Activated T-cell treated with anti-CD3 and anti-CD28 coated beads for 4 hours (primary cell): ENCODE measurements at places on chromosomes 6 and 20.

DNA sequence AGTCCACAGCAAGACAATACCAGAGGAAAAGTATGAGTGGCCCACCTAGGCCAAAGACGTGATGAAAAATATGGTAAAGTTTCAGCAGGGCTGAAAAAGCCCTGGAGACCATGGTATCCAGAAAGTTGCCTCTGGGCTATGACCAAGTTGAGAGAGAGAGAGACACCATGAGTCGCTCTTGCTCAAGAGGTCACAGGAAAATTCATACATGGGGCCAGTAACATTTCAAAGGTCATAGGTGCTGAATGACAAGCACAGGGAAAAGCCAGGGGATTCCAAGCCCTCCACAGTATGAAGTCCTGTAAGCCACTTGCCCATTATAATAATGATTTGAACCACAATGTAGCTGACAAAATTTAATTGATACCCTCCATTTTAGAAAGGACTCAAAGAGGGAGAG lies 657.7 kb upstream of the CITED2 start:
- no peak for DNase-seq

DNA sequence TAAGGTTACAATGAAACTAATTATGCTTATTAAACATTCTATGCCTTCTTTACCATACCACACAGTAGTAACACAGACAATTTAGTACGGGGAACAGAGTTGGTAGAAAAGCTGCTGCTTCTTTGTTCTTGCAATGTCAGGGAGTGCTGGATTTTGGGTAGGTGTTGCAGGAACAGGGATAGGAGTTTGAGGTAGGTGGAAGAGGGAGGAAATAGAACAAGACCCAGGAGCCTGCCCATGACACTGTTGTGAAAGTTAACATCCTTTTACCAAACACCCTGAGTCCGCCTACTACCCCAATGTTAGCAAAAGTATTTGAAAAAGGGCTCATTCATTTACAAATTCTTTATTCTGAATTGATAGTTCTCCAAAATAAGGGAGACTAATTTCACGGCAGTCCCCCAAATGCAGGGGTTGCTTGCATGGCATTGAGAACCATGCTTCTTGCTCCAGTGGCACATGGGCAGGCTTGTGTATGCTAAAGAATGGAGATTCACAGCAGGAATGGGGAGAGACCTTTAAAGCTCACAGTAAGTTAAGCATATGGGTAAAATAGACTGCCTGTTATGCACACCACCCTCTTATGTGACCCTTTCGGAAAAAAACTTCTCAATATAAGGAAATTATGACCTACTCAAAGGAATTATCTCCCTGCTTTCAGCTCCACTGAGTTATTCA lies 181.7 kb downstream of the GRM1 start:
- no peak for DNase-seq

DNA sequence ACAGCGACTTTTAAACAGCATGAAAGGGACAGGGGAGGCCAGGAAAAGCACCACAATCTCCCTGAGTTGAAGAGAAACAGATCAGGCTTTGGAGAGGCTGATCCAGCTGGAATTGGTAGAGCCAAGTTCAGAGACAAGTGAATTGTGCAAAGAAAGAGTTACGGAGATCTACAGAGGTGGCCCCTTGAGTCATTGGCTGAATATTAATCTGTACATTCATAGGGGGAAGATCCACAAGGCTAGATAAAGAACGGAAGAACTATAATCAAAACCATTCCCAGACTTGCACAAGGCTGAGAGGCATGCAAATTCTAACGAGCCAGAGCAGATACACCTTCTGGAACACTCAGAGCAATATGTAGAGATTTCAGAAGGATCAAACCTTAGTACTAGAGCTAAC lies 14.2 kb upstream of the FOXQ1 start:
- no peak for DNase-seq

DNA sequence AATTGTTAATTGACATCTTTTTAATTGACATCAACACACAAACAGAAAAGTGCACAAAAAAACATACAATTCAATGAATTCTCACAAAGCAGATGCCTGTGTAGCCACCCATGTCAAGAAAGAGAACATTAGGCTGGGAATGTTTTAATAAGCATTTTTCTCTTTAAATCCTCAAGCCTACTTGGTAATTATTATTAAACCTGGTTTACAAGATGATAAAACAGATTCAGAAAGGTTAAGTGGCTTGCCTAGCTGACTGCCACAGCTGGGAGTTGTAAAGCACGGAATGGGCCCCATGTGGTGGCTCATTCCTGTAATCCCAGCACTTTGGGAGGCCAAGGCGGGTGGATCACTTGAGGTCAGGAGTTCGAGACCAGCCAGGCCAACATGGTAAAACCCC lies 90.0 kb upstream of the AKAP12 start:
- DNase-seq = no peak

DNA sequence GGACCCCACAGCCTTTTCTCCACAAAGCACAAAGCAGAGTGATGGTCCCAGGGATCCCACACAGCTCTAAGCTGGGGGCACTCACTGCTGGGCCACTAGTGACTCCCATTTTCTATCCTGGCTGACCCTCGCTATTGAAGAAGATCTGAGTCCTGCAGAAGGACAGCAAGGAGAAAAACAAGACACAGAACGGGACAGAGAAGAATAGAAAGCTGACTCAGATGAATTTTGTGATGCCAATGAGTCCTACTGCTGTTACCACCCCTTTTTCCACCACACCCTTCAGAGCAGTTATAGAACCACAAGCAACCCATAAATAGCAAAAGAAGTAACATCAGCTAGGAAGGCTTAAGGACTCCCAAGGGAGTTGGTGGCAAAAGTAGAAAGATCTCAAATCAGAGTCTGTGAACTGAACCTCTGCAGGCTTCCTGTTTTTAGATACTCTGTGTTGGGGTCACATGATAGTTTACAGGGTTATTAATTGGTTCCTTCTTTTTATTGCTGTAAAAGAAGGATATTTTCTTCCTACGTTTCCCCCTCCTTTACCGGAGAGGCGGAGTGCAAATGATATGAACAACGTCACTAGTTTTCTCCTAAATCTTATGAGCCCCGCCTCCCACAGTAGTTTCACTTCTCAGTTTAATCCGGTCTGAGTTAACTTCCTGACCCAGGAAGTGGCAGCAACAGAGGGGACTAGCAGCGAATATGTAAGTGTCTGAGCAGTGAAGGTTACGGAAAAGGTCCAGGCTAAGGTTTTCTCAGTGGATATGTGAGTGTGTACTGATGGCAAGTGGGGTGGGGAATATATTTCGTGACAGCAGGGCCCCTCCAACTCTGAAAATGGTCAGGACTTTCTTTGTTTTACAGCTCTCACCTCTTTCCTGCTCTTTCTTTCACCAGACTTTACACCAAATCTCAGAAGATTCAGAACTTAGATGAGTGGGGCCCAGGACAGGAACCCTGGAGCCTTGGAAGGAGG lies at the start of gene TRIM38:
Gene TRIM38, plus strand, starts transcription at position 654 of the 979 bp plus-strand sequence. CDS start 3,721 bp downstream, outside the sequence.
- peak; percentile 65 for DNase-seq

DNA sequence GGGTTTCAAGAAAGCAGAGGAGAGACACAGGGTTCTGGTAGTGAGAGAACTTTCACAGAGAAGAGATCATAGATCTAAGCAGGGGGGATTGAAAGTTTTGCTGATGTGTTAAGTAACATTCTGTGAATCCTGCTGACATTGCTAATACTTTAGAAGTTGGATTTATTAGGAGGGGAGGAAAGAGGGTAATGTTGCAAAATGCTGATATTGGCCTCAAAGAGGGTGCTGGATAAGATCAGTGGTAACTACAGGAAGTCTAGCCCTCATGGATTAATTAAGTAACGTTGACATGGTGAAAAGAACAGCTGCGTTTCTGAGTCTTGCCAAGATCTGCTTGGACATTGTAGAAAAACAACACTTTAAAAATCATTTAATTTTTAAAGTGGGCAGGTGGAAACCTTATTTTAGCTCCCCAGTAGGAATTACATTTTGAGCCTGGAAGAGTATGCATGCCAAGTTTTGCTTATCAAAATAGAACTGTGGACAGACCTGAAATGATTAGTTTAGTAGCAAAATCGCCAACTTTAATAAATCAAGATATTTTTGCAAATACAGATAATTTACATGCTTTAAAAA lies 606.0 kb upstream of the HTR1E start:
- DNase-seq = no peak

DNA sequence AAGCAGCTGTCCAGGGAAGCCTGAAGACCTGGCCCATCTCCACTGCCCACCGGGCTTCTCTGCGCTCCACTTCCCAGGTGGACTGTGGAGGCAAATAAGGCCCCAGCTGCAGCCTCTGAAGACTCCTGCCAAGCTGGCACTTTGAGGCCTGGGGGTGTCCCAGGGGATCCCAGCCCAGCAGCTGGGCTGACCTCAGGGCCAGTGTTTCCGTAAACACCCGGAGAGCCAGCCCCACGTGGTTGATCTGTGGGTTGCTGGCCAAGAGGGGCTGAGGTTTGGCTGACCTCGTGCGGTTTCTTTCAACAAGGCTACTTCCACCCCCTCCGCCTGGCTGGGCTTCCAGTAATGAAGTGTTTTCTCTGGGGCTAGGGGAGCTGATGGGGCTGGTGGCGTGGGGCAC lies 12.4 kb upstream of the CCN5 start:
- DNase-seq = no peak

DNA sequence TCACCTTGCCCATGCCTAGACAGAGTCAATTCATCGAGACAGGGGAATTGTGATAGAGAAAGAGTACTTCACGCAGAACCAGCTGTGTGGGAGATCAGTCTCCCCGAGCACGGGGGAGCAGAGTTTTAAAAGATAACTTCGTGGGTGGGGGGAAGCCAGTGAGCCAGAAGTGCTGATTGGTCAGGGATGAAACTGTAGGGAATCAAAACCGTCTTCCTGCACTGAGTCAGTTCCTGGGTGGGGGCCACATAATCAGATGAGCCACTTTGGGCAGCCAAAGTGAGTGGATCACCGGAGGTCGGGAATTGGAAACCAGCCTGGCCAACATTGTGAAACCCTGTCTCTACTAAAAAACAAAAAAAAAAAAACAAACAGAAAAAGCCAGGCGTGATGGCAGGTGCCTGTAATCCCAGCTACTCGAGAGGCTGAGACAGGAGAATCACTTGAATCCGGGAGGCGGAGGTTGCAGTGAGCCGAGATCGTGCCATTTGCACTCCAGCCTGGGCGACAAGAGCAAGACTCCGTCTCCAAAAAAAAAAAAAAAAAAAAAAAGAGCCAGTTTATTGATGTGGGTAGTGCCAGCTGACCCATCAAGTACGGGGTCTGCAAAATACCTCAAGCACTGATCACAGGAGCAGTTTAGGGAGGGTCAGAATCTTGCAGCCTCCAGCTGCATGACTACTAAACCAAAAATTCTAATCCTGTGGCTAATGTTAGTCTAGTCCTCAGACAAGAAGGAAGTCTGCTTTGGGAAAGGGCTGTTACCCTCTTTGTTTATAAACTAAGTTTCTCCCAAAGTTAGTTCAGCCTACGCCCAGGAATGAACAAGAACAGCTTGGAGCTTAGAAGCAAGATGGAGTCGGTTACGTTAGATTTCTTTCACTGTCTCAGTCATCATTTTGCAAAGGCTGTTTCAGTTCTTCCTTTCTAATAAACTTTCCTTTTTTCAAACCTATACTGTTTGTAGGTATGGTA lies 3.9 kb upstream of the TRIM39 start:
- peak; percentile 24 for DNase-seq

- DNase-seq = no peak
These were observed 58.6 kb downstream of the AK9 start for GRCh38 chr6:109632405-109632804.

DNA sequence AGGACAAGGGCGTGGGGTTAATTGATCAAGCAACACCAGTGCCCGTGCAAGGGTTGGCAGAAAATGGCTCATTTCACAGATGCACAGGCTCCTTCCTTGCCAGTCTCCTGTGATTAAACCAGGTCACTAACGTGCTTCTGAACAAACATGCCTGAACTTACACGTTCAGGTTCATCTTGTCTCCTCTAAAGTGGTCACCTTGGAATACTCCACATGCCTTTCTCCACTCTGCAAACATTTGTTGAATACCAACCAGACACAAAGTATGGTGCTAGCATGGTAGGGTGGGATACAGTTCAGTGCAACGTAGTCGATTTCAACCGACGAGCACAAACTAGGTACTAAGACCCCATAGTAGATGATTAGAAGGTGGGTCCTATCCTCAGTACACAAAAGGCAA lies 72.6 kb upstream of the PTPRT start:
- DNase-seq = no peak

DNA sequence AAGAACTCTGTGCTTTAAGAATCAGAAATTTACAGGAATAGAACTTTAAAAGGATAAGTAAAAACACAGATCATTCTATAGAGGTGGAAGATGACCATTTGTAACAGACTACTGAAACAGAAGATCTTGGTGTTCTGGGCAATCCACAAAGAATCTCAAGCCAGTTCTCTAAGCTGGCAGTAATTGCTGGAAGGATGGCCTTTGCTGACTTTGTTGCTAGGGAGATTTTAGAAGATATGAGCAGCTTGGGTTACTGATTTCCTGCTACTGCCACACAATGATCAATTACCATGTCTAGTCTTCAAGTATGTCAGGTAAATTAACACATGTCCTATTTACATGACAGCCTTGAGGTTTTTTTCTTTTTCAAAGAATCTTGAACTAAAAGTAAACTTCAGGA lies 31.1 kb downstream of the SNAP91 start:
- DNase-seq = no peak

DNA sequence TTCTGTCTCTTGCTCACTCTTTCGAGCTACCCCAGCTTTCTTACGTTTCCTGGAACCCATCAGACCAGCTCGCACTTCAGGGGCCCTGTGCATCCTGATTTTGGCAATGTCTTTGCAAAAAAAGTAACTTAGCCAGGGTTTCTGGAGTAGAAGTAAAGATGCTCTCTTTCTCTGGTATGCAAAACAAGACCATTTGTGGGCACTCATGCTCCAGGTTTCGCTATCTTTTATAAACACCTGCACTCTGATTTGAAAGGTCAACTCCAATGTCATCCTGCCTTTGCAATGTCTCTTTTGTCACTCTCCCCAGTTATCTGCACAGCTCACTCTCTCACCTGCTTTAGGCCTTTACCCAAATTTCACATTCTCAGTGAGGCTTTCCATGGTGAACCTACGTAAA lies 869.1 kb downstream of the QKI start:
- no peak for DNase-seq

GRCh38 chr20:43825581-43825980 lies 89.1 kb upstream of the TOX2 start:
- DNase-seq = no peak

DNA sequence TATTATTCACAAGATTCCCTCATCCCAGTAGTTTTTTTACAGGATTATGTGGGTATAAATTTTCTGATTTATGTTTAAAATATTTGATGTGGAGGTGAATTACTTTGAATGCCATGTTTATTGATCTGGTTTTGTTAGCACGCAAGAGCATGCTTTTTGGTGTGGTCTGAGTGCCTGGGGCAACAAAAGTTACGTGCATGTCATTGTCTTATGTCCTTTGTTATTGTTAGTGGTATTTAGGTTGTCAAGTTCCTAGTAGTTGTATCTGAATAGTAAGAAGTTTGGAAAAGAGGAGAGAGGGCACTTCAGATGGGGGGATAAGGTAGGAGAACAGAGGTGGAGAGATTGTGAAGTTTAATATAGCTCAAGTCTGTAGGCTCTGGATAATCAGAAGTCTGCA lies 95.0 kb downstream of the ATRN start:
- no peak for DNase-seq

DNA sequence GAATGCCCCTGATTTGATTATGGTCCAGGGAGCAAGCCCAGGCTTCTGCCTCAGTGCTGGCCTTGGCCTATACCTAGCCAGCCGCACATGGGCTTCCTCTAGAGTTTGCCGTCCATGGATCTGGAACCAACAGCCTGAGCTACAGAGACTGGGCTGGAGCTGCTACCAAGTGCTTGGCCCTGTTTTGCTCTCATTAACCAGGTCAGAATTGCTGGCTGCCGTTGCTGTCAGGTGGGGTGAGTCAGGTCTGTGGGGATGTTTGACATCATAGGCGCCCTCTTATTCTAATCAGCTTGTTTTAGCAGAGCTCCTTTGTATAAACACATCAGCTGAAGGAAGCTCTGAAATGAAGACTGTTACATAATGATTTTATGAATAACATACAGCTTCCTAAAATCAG lies 83.1 kb upstream of the PHACTR2 start:
- DNase-seq = no peak
